ELR (cell line): ENCODE measurements at places on chromosomes 2 and 18.

GRCh38 chr2:32559136-32559535 is 68.7 kb upstream of the TTC27 start:
- DNase-seq: no peak

DNA sequence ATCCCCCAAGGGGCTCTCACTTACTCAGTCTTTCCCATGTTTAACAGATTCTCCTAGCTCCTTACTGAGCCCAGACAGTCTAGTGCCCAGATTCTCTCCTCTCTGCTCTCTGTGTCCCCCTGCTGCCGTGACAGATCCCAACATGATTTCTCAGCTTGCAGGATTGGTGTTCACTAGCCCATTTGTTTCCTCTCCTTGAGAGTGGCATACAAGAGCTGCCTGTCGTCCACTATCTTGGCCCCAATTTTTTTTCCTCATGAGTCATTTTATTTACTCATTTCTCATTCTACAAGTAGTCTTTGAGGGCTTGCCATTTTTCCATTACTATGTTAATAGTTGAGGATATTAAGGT is 199.9 kb upstream of the FN1 start:
- DNase-seq: peak; percentile 51

- DNase-seq: no peak
Observed at GRCh38 chr18:4207383-4207985, 247.6 kb downstream of the DLGAP1 start.

DNA sequence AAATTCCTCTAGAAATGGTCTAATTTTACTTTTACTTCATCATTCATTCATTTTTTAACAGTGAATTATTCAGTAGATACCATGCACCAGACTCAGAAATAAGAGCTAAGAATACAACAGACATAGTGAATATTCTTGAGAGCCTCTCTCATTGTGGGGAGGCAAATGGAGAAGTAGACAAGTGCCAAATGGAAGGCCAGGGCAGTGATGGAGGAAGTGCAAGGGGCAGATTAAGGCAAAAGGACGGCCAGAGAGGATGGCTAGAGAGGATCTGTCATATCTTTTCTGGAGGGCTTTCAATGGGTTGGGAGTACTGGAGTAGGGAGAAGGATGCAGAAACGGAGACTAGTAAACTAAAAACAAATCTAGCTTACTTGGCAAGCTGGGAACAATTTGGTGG is 19.0 kb upstream of the RMDN2 start:
- no peak for DNase-seq
